C1 segment of cervical spinal cord (tissue), 14 donors: ENCODE measurements at places on chromosomes 5 and 9.

GRCh38 chr9:95607507-95607906 lies 90.7 kb upstream of the PTCH1 start:
- DNase-seq, result no peak

DNA sequence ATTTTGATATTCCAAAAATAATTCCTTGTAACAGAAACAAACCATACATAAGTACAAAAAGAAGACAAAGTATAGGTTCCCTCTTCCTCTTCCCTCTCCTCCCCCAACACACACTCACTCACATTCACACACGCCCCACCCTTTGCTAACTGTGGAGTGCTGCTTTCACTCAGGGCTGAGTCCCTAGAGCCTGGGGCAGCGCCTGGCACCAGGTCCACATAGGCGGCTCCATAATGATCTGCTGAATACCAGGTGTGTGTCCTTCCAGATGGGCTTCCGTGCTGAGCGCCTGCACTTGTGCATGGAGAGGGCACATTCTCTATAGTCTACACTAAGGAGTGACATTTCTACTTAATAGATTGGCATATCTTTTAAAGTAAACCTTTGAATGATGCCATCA lies 3.7 kb downstream of the SEMA4D start:
- no peak for DNase-seq

DNA sequence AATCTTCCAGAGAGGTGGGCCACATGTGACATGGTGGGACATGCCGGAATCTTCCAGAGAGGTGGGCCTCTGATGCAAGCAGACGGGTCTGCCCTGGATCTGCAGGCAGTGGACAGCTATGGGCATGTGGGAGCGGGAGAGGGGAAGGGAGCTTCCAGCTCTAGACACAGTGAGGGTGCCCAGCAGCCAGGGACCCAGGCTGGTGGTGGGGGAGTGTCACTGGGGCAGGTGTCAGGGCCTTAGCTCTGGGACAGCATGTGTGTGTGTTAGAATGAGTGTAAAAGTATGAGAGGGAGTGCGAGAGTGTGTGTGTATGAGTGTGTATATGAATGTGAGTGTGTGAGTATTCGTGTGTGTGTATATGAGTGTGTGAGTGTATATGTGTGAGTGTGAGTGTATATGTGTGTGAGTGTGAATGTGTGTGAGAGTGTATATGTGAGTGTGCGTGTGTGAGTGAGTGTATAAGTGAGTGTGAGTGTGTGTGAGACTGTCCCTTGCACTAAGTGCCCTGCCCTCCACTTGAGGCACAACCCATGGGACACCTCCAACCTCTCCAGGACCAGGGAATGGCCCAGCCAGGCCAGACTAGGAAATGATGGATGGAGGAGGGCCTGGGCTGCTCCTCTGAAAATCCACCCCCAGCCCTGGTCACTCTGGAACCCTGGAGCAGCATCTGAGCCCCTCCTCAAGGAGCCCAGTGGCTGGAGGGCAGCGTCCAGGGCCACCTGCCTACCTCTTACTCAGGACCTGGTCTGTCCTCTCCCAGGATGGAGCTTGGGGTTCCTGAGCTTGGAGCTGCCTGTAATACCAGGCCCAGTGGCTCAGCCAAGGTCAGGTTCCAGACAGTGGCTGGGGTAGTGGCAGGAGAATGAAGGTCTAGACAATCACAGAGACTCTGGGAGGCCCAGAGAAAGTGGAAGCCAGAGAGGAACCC lies 122.2 kb downstream of the C9orf50 start:
- no peak for DNase-seq

GRCh38 chr5:138901716-138902115 lies 26.6 kb upstream of the LRRTM2 start:
- no peak for DNase-seq

- DNase-seq, result no peak
These were observed 1.6 kb downstream of the C9orf152 start for GRCh38 chr9:110206389-110206788.

DNA sequence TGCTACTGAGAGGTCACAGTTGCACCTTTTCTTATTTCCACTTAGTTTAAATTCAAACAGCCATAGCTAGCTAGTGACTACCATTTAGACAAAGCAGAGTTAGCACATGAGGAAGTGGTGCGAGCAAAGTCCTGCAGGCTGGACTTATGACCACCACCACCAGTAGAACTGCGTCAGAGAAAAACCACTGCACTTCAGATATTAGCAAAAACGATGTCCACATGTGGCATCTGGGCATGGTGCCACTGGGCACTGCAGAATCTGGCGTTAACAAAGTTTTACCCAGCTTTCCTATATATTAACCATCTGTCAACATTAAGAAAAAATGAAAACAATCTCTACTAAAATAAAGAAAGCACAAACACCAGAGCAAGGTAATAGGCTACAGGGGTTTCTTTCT lies 80.1 kb downstream of the SPTLC1 start:
- no peak for DNase-seq

GRCh38 chr5:61701877-61702602 lies 370.0 kb downstream of the ZSWIM6 start:
- DNase-seq, result no peak

DNA sequence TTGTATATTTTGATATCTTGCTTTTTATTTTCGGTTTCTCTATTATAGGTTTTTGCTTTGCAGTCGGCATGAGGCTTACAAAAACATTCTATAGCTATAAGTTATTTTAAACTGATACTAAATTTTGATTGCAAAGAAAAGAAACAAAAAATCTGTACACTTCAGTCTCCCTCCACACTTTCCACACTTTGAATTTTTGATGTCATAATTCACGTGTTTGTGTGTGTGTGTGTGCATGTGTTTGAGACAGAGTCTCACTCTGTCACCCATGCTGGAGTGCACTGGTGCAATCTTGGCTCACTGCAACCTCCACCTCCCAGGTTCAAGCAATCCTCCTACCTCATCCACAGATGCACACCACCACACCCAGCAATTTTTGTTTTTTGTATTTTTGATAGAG lies 124.9 kb downstream of the MRPS30 start:
- no peak for DNase-seq

- no peak for DNase-seq
These were observed 63.2 kb upstream of the ZSWIM6 start for GRCh38 chr5:61268871-61269270.

DNA sequence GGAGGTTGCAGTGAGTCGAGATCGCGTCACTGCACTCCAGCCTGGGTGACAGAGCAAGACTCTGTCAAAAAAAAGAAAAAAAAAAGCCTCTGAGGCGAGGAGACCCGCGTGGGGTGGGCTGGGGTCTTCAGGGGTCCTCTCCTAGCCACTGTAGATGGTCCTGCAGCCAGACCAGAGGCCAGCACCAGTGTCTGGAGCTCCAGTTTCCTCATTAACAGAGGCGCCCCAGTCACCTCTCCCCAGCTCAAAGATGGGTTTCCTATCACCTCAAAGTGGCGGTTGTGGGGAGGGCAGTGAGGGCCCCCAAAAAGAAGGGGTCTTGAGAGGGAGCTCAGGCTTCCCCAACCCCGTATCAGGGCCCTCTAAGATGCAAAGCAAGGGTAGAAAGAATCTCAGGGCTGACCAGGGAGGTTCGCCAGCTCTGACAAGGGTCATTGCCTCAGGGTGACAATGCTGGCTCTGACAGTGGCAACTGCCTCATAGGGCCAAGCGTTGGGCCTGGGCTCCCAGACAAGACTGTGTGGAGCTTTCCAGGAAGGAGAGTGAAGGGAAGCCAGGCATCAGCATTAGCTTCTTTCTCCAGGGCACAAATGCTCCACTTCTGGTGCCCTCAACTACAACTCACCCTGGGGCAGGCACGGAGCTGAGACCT lies 15.0 kb downstream of the STK10 start:
- DNase-seq, result peak; percentile 52

DNA sequence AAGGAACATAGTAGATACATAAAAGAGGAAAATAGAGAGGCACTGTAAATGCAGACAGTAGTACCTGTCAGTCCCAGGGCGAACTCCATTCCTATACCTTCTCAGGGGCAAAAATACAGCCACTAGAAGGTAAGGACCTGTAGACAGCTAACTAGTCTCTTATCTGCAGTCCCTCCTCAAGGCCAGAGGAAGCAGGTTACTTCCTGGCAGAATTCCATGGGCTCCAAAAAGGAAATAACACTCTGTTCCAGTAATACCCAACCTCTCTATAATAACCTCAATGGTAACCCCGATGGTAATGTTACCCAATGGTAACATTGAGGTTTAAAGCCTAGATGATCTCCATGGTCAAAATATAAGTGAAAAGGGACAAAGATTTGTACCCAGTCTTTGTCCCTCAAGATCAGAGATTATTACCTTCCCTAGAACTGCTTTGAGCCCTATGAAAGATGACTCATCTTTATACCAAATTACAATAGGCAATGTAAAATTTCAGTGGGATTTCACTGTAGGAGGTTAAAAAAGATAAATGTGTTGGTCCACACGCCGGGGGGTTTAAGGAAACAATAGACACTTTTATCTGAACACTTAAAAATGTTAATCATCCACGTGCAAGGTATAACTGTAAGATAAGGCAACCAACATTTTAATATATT lies 113.0 kb downstream of the DENND1A start:
- no peak for DNase-seq

DNA sequence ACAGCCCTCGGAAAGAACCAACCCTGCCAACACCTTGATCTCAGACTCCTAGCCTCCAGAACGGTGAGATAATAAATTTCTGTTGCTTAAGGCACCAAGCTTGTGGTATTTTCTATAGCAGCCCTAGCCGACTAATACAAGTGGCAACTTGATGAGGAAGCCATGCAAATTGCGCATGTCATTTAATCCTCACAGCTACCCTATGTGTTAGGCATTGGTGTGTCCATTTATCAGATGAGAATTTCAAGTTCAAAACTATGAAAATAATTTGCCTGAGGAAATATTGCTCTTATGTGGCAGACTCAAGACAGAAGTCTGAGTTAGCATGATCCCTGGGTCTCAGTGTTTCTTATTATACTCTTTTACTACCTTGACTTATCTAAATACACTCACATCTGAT lies 264.0 kb downstream of the PDE4D start:
- DNase-seq, result no peak

DNA sequence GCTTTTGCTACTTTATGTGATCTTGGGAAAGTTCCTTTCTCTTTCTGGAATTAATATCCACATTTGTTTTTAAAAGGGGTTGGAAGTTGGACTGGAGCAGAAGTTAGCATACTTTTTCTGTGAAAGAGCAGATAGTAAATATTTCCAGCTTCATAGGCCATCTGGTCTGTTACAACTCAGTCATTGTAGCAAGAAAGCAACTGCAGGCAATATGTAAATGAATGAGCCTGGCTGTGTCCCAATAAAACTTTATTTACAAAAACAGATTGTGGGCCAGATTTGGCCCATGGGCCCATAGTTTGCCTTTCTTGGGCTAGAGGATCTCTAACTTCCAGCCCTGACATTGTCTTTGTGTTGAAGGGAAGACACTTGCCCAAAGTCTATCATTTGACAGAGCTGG lies 104.4 kb downstream of the ACTL7B start:
- DNase-seq, result no peak

DNA sequence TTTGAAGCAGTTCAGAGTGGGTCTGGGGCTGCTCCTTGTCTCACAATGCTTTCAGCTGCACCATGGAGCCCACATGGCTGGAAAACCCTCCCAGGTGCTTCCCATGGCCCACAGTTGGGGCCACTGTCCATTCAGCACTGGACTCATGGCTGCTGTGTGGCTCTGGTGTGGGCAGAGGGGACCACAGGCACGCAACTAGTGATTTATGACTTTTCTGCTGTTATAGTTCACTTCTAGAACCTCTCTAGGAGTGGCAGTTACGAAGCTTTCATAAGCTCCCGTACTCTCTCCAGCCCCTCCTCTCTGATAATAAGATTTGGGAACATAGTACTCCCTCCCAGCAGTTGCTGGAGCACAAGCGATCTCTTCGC lies 29.0 kb downstream of the GLRA1 start:
- DNase-seq, result no peak
